ENCODE measurements at places on chromosomes 7 and 10.

DNA sequence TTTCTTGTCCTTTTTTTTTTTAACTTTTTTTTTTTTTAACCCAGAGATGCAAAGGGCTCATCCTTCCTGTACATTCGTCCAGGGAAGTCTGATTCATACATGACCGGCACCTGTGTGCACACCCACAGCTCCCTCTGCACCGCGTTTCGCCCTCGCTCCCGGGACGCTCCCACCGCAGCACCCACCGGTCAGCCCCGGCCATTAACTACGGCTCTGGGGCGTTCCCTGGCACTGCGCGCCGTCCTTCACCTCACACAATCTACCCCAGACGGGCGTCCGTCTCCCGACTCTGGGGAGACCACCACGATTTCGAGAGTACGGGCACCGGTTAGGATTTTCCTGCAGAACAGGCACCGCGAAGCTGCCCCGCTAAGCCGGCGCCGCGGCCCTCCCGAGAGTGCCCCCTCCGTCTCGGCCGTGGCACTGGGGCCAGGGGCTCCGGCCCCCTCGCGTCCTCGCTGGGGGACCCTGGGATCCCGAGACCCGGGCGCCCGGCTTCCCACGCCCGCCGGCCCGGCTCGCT is 452 bp downstream of the ATE1 start:
- peak; percentile 84 for DNase-seq

GRCh38 chr10:126497672-126498071 is 109.4 kb upstream of the ADAM12 start:
- DNase-seq: no peak

DNA sequence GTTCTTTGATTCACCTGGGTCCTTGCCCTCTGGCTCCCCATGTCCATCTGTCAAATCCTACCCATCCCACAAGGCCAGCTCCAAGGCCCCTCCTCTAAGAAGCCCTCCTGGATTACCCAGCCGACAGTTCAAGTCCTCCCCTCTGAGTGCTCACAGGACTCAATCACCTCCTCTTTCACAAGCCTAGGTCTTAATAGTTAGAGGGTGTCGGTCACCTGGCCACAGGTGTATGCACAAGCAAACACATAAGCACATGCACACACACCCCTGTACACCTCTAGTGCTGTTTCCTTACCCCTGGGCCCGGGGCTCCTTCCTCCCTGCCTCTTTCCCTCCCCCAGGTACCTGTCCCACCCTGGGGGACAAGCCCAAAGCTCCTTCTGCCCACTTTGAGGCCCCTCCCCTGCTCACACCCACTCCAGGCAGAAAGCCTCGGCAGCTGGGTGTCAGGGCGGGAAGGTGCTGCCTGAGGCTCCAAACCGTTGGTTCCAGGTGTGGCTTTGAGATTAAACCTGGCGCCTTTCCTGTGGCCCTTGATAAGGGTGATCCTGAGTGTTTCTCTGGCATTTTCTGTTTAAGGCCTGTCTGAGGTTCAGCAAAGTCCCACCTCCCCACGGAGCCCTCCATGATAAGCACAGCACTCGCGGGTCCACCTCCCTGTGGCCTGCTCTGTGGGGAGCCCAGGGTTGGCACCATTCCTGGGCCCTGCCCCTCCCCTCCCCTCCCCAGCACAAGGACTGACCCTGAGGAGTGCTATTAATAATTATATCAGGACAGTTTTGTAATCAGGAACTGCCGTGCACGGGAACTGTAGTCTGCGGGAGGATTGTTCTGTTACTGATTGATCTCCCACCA is 14.6 kb upstream of the AQP1 start:
- no peak for DNase-seq

GRCh38 chr7:24425664-24426063 is 141.7 kb downstream of the NPY start:
- DNase-seq: no peak

- peak; percentile 25 for DNase-seq
These were observed 20.5 kb upstream of the TNS3 start for GRCh38 chr7:47602272-47603004.

DNA sequence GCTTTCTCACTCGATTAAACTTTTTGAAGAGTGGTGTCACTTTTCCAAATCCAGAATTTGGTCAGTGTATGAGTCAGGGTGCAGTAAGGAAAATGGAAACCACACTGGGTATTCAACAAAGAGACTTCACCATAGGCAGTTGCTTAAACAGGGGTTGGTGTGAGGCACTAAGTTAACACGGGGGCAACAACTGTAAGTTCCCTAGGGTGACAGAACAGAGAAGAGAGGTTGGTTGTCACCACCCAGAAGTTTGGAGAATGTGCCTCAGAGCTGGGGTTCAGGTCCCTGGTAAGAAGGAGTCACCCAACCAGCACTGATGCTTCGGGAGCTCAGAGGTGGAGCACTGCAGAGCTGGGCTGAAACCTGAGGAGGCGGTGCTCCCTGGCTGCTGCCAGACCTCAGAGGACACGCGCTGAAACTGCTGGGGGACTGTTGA is 170.4 kb downstream of the ARID5B start:
- DNase-seq: no peak

DNA sequence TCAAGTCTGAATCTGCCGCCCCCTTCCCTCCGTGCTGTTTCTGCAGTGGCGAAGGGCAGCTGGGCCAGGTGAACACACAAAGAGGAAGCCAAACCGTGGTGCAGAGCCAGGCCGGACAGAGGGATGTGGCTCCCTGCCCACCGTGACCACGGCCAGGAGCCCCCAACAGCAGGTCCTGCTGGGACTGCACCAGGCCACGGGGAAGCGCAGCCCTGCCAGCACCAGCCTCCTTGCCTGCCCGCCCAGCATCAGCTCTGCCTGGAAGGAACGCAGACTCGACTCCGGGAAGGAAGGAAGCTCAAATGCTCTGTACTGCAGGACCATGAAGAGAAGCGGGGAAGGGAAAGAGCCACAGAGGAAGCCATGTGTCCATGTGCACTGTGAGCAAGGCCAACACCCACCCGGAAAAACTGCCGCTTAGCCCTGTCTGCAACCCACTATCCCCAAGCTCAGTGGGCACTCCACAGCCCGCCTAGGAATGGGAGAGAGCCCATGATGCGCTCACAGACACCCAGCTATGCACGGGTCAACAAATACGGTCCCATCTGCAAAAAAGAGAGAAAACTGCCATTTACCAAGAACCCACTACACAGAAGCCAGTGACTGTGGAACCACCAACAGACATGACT is 19.0 kb downstream of the GPER1 start:
- no peak for DNase-seq

DNA sequence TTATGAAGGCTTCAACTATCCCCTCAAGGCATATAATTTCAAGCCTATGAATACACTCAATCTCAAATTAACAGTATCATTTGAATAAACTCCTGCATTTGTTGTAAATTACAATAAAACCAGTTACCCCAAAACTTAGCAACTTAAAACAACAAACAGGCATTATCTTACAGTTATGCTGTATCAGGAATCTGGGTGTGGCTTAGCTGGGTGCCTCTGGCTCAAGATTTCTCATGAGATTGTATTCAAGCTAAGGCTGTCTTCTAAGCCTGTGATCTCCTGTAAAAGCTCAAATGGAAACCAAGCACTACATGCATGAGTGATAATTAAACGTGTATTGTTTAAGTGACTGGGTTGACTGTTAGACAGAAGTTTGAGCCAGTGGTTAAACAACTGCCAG is 341.0 kb upstream of the PHF14 start:
- DNase-seq: no peak

- no peak for DNase-seq
These were observed 7.4 kb upstream of the SAMD8 start for GRCh38 chr10:75103881-75104686.

- no peak for DNase-seq
These were observed 2.5 kb upstream of the MACC1 start for GRCh38 chr7:20219446-20220292.

GRCh38 chr10:11104772-11105675 is 87.4 kb downstream of the CELF2 start:
- no peak for DNase-seq

DNA sequence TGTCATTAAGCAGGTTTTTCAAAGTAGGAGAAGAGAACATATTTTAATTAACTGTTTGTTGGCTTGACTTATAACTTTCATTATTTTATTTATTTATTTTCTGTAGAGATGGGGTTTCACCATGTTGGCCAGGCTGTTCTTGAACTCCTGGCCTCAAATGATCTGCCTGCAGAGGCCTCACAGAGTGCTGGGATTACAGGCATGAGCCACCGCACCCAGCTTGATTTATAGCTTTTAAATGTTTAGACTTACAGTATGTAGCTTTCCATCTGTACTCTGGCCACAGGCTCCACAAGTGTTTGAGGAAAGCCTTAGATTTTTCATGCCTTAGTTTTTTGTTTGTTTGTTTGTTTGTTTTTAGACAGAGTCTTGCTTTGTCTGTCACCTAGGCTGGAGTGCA is 72.7 kb upstream of the IFRD1 start:
- no peak for DNase-seq

DNA sequence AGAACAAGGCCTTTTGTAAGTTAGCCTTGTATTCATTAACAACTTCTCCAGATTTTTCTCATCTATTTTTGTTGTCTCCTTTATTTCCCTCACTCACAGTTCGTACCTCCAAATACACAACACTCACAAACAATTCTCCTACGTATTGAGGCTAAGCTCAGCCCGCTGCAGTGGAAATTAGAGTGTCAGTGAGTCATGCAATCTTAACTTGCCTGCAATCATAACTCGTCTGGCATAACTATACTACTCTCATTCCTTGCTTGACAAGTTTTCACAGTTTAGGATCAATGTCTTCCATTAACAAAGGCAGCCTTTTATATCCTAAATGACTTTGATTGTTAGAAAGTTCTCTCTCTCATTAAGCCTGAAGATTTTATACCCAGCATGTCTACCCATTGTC is 23.8 kb downstream of the TMEM196 start:
- peak; percentile 12 for DNase-seq

DNA sequence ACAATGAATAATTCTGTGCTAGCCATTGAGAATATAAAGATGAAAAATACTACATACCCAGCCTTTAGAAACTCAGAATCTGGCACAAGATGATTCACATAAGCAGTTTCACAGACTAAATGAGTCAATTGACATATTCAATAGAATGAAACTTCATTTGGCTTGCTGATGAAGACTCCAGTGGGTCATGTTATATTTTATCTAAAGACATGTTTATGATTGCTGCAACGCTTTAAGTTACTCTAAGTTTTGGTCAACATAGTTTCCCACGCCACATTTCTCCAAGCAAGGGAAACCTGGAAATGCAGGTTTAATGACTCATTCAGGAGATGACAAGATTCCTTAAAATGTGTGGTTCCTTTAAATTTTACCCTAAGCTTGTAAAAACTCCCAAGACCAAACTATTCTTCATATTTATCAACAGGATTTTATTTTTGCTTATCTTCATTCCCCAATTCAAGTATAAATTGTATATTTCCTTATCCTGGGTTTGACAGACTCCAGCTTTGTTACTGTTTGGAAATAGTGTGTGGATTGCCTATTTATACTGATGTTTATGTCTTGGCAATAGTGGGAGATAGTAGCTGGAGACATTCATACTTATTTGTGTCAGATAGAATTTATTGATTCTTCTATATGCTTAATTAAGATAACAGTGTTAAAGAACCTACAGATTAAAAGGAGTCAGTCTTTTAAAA is 6.6 kb downstream of the SEMA3A start:
- peak; percentile 40 for DNase-seq

- DNase-seq: no peak
These were observed 39.6 kb upstream of the KLHL7 start for GRCh38 chr7:23065974-23066373.

DNA sequence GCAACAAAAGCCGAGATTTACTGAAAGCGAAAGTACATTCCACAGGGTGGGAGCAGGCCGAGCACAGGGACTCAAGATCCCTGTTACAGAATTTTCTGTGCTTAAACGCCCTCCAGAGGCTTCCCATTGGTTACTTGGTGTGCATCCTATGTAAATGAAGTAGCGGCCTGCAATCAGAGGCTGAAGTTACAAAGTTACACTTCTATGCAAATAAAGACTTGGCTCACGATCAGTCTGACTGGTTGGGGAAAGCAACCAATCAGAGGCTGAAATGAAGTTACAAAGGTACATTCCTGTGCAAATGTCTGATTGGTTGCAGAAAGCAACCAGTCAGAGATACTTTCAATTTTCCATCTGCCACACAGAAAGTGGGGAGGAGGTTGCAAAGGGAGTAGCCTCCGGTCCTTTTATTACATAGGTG is 4.1 kb downstream of the ACBD7 start:
- peak; percentile 89 for DNase-seq

DNA sequence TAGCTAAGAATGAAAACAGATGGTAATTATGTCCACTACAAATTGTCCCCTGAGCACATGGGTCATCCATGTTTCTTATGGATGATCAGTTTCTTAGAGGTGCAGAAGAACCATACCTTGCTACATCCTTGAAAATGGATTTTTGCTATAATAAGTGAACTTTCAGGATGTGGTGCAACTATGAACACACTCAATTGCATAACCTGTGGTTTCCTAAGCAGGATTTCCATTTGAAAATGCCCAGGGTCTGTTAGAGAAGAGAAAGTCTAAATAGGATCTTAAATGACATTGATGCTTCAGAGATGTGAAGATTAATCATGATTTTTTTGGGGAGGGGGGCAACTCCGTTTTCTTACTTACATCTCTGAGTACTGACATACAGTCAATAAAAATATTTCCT is 39.6 kb upstream of the CACNB2 start:
- DNase-seq: no peak

- DNase-seq: no peak
These were observed 94.5 kb downstream of the INPP5A start for GRCh38 chr10:132632091-132632561.

DNA sequence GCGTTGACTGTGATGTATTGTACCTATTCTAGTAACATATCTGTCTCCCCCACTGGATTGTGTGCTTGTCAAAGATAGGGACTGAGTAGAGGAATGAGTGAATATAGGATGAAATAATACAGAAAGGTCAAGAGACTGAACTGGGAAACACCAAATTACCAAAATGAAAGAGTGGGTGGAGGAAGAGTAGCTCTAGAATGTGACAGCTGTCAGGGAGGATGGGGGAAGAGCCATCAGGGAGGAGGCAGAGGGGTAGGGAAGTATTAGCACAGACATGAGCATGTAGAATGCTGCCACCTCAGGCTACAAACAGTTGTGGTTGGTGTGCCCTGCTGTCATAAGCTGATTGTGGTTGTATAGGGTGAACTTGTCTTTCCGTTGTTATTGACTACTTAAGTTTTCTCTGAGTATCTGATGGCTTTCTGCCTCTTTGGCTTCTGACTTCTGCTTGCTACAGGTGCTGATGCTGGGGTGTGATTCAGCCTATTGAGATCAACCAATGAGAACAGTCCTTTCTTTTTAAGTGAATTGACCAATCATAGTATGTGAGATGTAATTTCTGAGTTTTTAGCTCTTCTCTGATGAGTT is 5.6 kb downstream of the CCSER2 start:
- peak; percentile 69 for DNase-seq

Measured in RWPE1 (cell line).